Fibroblast of the aortic adventitia (primary cell): ENCODE measurements at places on chromosomes 3 and 15. TPM values are rescaled to one million over a fixed set of nuclear protein-coding genes. Genes with fewer than 3 reads are reported as not detected.

The SPINK8 gene
- not detected in 2 replicates for total RNA-seq

The ESYT3 gene
- 0.27 and 0.65 TPM in 2 replicates for total RNA-seq

The PPP2R3A gene
- total RNA-seq = 16.1 and 17.9 TPM in 2 replicates

The EPHB1 gene
- total RNA-seq = 1.2 and 3.0 TPM in 2 replicates

The SPTSSB gene
- 0.45 TPM in 1 of 2 replicates, not detected in the other for total RNA-seq

The SLC27A2 gene
- not detected in 2 replicates for total RNA-seq

The SLC9C1 gene
- total RNA-seq = 0.33 and 0.45 TPM in 2 replicates

The A4GNT gene
- not detected in 2 replicates for total RNA-seq

The AGTR1 gene
- total RNA-seq = 2.4 and 3.2 TPM in 2 replicates

The MST1R gene
- total RNA-seq = 0.81 and 1.3 TPM in 2 replicates

The TPRG1 gene
- 0.45 and 8.6 TPM in 2 replicates for total RNA-seq

The SEMA3B gene
- 9.7 and 110 TPM in 2 replicates for total RNA-seq

The GUCA1C gene
- total RNA-seq = not detected in 2 replicates

The TEX55 gene
- not detected in 2 replicates for total RNA-seq

The SEC62 gene
- total RNA-seq = 52.3 and 71.0 TPM in 2 replicates

The DAZL gene
- total RNA-seq = not detected in 2 replicates

The ACAP2 gene
- 92.3 and 113 TPM in 2 replicates for total RNA-seq
